ENCODE measurements at places on chromosomes 5 and 9.

DNA sequence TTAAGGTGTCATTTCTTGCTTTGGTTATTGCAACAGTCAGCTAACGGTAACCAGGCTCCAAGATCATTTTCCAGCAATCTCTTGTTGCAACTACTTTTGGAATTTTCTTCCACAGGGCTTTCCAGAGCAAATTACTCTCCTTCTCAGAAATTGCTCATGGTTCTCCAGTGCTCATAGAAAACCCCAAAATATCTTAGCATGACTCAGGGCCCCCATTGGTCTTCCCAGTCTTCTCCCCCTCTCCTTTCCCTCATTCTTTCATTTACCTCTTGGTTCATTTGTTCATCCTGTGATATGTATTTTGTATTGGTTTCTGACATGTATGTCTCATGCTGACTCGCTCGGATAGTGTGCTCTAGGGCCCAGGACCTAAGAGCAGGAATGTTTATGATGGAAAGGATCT is 35.6 kb downstream of the WWC1 start:
- DNase-seq = no peak

GRCh38 chr5:103258957-103259704 is 568 bp downstream of the MACIR start:
- DNase-seq = no peak

- DNase-seq = no peak
Observed at GRCh38 chr9:118594428-118594827, 774.8 kb downstream of the BRINP1 start.

DNA sequence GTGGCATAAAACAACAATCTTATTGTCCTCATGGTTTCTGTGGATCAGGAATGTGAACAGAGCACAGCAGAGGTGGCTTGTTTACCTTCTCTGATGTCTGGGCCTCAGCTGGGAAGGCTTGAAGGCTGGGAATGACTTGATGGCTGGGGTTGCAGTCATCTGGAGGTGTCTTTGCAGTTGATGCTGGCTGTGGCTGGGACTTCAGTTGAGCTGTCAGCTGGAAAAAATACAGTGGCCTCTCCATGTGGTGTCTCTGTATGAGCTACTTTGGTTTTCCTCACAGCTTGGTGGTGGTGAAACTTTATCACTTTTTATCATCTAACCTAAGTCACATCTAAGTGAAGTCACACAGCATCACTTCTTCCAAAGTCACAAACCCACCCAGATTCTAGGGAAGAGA is 24.7 kb upstream of the STX17 start:
- no peak for DNase-seq

DNA sequence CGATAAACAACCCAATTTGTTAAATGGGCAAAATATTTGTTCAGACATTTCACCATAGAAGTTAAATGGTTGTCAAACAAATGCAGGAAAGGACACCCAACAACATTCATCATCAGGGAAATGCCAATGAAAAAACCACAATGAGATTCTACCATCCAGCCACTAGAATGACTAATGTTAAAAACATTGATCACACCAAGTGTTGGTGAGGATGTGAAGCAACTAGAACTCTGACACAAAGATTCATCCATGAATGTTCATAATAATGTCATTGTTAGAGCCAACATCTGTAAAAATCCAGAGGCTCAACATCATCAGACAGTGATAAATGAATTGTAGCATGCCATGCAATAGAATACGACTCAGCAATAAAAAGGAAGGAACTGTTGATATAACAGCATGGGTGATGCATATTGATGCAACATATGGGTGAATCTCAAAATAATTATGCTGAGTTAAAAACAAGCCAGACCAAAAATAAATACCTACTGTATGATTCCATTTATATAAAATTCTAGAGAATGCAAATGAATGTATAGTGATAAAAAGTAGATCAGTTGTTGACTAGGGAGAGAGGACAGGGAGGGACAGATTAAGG is 55.9 kb upstream of the UNC5A start:
- no peak for DNase-seq

DNA sequence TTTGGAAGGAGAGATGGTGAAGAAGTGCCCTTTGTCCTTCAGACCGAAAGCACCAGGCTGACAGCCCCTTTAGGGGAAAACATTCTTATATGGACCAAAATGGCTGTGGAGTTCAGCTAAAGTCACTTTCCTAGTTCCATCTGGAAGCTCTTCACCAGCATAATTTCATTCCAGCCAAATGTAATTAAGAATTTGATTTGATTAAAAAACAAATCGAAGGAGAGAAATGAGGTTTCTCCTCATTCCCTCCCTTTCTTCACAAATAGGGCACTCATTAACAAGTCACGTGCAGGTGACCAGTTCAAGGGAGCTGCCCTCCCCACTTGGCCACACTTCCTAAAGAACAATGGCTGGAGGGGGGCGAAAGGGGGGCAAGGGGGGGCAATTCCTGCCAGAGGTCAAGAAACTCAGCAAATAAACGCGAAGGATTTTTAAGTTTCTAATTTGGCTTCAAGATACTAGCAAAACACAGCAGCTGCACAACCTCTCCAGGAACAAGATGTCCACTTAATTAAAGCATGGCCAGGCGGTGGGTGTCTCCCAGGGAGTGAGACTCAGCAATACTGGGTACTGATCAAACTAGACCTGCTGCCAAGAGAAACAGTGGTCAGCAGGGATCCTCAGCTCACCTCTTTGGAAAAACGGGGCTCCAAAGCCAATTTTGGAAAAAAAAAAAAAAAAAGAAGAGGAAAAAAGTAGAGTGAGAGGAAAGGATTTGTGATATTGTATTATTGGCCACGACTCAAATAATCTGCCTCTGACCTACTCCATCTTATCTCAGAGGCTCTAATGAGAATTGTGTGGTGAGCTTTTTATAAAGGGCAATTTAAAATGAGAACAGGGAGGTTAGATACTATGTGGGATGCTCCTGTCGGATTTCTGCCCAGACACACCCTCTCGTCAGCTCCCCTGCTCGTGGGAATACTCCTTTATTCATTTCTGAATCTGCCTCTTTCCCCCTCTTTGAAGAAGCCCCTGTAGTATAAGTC is 254.3 kb downstream of the ZSWIM6 start:
- DNase-seq = no peak

DNA sequence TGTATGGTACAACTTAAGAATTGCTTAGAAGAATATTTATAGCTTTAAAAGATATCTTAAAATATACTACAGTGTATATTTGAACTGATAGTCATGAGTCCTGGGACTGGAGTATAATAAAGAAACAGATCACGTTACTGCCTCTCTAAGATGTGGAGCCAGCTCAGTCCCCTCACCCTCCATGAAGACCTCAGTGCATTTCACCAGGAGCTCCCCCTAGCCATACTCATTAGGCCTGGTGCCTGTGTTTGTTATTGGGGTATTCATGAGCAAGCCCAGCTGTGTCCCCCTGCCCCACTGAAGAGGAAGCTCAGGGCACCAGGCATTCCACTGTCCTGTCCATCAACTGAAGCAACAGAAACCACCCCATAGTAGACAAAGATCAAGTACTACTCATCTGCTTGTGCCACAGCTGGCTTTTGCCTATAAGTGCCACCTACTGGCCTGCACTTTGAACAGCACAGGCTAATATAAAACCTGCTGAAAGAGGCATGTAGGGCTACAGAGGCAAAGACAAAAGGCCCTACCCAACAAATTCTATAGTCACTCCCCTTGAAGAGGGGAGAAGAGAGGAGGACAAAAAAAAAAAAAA is 850.2 kb upstream of the NUDT12 start:
- peak; percentile 10 for DNase-seq

DNA sequence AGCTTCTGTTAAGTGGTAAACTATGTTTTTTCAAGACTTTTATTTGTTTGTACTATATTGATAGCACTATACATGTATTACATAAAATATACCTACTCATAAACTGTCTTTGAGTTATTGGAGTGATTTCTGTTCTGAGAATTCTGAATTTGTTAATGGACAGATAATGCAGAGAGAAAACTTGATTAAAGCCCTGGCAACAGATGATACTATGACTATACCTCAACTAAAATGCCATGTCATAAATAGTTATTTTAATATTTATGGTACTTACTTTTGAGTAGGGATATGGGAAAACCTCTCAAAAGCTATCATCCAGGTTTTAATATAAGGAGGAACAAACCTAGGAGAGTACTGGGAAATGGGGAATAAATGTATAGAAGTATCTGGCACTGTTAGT is 947.2 kb upstream of the ARRDC3 start:
- DNase-seq = no peak

- DNase-seq = no peak
Observed at GRCh38 chr5:179187229-179187678, 127.1 kb downstream of the ZNF354C start.

- no peak for DNase-seq
Observed at GRCh38 chr9:73230251-73230650, 78.6 kb downstream of the ANXA1 start.

DNA sequence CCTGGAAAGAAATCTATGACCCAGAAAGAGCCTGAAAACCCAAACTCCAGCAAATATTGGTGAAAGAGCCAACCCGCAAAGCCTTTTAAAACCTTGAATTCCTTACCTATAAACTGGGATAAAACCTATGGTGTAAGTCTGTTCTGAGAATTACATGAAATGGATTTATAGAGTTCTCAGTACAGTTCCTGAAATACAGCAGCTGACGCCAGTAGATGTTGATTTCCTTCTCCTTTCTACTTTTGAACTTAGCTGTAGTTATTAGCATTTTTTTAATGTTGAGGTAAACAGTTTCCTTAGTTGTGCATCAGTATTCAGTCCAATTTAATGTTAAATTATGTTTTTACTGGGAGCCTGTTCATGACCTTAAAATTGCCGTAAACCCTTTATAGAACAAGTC is 3.7 kb downstream of the SPIN1 start:
- no peak for DNase-seq

DNA sequence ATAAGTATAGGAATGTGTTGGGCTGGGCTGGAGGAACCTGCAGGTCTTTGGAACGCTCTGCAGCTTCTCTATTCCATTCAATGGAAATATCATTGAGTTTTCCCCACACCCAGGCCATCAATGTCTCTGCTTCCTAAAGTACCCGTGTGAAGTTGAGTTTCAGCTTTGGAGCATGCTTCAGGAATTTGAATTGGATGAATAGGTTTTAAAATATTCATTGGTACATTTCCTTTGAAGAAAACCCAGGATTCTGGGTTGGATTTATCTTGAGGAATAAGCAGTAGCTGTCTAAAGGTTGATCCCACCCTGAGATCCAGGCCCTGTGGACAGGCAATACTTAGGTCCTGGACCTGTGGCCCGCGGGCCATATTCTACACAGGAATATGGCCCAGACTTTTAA is 37.3 kb downstream of the INSYN2B start:
- no peak for DNase-seq

DNA sequence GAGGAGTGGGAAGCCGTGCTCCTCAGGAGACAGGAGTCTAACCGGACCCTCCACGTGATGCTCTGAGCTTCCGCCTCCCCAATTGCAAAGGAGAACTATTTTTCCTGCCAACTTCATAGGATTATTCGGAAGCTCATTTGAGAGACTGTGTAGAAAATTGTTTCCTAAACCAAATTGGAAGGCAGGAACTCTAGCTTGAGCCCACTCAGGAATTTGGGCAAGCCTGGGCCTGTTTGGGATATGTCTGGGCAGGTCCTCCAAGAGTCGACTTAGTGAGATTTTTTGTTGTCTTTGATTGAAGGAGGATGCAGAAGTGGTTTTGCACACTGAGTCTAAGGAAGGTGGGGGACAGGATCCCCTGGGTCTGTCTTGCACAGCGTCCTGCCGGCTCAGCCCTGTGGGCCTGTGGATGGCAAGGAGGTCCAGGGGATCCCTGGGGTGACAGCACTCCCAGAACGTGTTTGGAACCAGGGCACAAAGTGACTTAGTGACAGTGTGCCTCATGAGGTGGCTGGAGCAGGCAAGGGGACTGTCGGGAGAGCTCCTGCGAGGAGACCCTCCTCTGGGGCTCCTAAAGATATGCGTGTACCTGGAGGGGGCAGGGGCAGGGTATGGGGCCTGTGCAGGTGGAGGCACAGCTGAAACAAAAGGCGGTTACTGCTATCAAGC is 283.3 kb downstream of the NSG2 start:
- DNase-seq = no peak

DNA sequence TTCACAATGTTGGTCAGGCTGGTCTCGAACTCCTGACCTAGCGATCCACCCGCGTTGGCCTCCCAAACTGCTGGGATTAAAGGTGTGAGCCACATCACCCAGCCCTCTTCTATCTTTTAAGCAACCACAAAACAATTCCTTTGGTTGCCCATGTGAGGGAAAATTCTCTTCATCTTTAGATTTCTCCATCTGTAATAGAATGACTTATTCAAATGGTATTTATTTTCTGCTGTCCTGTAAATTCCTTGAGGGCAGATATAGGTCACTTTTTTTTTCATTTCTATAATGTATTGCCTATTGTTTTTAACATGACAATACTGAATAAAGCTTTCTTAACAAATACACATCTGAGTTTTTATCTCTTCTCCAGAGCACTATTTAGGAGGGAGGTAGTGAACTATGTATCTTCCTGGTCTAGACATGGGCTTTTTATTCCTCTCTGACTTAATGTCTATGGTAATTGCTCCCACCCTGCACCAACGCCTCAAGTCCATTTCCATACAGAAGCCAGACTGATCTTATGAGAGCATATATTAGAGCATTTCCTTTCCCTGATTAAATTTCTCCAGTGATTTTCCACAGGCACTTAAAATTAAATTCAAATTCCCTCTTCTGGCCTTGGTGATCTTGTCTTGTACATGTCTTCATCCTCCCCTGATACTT is 595.6 kb downstream of the CAAP1 start:
- DNase-seq = no peak

- DNase-seq = no peak
Observed at GRCh38 chr5:31084871-31085270, 108.6 kb upstream of the CDH6 start.

DNA sequence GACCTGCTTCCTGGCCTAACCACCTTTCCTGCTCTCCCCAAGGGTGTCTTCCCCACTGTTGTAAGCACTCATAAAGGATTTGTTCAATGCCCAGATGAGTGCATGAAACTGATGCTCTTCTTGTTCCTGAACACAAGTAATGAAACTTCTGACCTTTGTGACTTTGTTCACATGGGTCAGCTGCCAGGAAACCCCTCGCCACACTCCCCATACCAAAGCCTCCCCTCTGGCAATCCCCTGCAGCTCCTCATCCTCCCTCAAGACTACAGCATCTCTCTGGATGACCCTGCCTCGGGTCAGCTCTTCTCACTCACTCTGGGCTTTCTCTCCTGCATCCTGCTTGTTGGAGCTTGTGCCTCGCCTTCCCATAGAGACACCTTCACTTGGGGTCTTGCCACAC is 72.2 kb upstream of the SPTLC1 start:
- DNase-seq = no peak

GRCh38 chr5:135434591-135435466 is 12.3 kb downstream of the DCANP1 start:
- no peak for DNase-seq

- DNase-seq = no peak
Observed at GRCh38 chr9:134230092-134230941, 66.0 kb upstream of the RNU6ATAC start.

- no peak for DNase-seq
Observed at GRCh38 chr9:134928436-134929192, 10.9 kb upstream of the FCN1 start.

All from smooth muscle cell of the brain vasculature (primary cell).